ENCODE measurements at places on chromosomes 2 and 18.

GRCh38 chr18:51188024-51188701 lies 9.3 kb downstream of the MEX3C start:
- DNase-seq: no peak

DNA sequence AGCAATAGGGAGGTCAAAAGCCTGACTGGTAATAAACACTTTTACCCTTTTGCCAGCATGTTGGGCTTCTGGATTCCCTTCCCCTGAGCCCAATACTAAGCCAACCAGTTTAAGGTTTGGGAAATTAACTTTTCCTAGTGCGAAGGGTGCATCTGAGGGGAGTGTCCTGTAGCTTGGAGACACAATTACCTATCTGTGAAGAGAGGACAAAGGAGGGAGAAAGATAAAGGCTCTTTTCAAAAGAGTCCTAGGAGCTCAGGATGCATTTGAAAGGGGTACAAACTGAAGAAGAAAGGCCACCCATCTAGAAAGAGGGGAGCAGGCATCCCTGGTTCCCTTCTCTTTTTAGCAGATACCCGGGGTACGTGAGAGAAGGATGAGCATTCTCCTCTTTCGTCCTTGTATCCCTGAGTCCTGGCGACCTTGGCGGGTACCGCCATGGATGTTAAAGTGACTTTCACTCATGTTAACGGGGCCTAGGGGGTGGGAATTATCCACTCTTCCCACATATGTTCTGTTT lies 25.1 kb downstream of the C18orf54 start:
- no peak for DNase-seq

GRCh38 chr2:27162151-27163121 lies 13.6 kb downstream of the TCF23 start:
- DNase-seq: no peak

- DNase-seq: no peak
Observed at GRCh38 chr2:225100269-225100668, 58.0 kb upstream of the DOCK10 start.

DNA sequence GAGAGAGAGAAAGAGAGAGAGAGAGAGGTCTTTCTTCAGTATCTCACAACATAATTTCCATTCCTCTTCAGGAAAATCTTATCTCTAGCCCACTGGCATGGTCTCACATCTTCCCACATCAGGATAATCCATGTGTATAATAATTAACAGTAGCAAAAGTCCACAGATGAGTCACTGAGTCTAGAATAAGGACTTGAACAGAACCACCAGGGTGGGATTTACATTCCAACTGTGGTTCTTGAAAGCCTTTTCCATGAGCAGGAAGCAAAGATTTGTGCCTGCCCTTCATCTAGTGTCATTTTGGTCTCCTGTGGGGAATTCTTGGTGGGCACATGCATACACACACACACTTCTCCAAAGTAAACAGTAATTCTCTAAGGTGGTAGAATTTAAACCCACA lies 107.1 kb upstream of the TCF4 start:
- no peak for DNase-seq

DNA sequence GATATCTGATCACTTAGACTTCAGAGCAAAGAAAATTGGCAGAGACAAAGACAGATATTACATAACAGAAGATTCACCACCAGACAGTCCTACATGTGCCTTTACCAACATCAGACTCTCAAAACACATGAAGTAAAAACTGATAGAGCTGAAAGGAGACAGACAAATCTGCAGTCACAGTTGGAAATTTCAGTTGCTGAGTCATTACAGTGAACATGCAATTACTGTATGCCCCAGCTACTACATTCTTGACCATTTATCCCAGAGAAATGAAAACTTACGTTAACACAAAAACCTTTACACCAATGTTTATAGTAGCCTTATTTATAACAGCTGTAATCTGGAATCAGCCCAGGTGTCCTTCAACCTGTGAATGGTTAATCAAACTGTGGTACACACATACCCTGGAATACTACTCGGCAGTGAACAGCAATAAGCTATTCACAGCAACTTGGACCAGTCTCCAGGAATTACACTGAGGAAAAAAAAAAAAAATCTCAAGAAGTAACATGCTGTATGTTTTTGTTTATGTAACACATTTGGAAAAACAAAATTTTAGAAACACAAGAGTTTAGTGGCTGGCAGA lies 7.5 kb upstream of the SCLY start:
- DNase-seq: no peak

- DNase-seq: no peak
Observed at GRCh38 chr2:202479610-202480009, 103.5 kb downstream of the BMPR2 start.

GRCh38 chr2:106798826-106799552 lies 87.0 kb downstream of the ST6GAL2 start:
- no peak for DNase-seq

- no peak for DNase-seq
Observed at GRCh38 chr2:172323256-172323655, 104.1 kb upstream of the ITGA6 start.

DNA sequence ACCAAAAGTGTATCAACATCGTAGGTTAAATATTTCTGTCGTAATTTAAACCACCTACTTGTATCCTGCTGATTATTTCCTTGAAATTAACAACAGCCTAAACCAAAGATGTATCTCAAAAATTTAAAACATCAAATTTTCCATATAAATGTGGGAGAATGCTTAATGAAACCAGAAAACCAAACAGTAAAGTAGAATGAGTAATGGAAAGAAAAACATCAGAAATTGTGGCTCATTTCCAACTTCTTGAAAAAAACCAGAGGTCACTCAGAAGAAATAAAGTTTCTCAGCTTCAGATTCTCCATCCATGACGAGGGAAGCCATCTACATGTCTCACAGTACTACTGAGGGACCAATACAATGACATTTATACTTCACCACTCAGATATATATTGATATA lies 296.5 kb downstream of the NOL4 start:
- peak; percentile 92 for DNase-seq

- DNase-seq: no peak
Observed at GRCh38 chr2:226066391-226066790, 666.9 kb downstream of the NYAP2 start.

- DNase-seq: peak; percentile 78
Observed at GRCh38 chr2:120239488-120240287, 13.0 kb upstream of the RALB start.

GRCh38 chr2:98959810-98960507 lies 23.9 kb upstream of the CRACDL start:
- no peak for DNase-seq

DNA sequence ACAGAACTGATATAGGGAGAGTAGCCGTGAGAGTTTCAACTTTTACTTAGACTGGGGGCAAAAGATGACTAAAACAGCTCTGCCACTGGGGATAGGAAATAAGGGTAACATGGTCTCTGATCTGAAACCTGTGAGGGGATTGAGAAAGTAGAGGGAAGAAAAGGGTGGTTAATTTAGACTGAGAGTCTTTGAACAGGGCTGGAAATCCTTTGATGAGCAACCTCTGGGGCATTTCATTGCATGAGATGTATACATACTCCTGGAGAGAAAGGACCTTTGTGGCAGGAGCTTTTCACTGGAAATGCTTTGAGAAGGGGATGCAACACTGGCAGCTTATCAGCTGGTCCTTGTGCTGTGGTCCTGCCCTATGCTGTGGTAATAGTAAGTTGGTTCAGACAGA lies 9.4 kb downstream of the GALNT1 start:
- DNase-seq: no peak

DNA sequence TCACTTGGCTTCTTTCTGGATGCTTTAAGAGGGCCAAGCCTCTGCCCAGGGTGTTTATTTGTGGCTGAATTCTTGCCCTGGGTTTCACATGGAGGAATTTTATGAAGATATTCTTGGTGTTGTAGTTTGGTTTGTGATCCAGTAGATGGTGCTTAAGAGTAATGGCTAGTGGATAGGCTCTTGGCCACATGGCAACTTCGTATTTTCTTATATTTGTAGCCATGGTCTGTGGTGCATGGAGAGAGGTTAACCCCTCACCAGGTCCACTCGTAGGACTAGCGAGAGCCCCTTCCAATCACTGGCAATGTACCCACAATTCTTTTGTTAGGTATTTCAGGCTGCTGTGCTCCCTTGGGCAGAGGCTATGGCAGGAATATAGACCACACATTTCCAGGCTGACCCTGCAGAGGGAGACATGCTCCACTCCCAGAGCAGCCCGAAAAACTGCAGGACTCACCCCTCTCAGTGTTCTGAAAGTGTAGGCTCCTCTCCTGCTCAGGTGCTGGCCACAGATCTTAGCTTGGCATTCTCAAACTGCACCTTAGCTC lies 582.1 kb upstream of the SETBP1 start:
- DNase-seq: peak; percentile 12

- no peak for DNase-seq
Observed at GRCh38 chr18:36187193-36187825, at the start of gene MOCOS. MOCOS (plus strand) TSS chr18:36187497; CDS start chr18:36187540, 43 bp downstream.

DNA sequence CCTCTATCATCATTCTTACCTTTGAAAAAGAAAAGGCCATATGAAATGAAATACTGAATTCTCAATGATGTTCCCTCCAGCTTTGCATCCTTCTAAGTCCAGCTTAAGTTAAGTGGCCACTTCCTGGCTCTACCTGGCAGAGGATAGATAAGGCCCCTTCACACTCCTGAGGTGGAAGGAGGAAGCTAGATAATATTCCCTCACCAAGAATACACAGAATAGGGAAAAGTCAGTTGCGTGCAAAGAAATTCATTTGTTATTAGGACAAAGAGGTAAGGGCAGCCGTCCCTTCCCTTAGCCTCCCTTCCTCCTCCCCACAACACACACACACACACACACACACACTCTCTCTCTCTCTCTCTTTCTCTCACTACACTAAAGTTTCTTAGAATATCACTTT lies 37.5 kb downstream of the OLA1 start:
- no peak for DNase-seq

DNA sequence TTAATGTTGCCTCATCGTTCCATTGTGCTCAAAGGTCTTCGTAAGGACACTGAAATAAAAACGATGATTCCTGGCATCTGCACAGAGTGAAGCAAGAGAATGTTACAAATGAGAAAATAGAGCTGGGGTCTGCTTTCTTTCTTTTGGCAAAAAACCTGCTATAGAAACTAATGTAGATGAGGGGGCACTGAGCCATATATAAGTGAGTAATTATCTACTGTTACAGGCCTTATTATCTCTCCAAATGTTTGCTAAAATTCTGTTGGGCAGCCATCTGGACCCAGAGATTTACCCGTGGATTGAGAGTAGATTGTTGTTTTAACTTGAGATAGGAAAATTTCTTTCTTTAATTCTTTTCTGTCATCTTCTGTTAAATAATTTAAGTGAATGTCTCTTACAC lies 472.5 kb upstream of the PIK3C3 start:
- no peak for DNase-seq

DNA sequence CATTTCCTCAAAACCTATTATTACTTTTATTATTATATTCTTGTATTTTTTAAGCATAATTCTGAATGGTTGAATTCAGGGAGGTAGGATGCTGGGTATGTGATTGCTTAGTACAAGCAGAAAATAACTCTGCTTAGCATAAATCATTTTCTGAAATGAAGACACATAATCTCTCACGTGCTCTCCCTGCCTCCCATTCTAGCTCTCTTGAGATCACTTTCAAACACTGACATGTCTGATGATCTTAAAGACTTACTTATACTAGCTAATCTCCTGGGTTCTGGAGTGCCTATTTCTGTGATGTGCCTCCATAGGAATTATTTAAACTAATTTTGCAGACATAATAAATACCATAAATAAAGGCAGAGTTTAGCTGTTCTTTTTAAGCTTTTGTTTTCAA lies 1136.0 kb downstream of the SUCLG1 start:
- DNase-seq: no peak

GRCh38 chr2:118119761-118120400 lies 31.6 kb downstream of the INSIG2 start:
- DNase-seq: no peak
